ENCODE measurements at places on chromosomes 12 and 14.
A peak's percentile ranks its signal among the peaks of the same experiment; 100 is the strongest.

DNA sequence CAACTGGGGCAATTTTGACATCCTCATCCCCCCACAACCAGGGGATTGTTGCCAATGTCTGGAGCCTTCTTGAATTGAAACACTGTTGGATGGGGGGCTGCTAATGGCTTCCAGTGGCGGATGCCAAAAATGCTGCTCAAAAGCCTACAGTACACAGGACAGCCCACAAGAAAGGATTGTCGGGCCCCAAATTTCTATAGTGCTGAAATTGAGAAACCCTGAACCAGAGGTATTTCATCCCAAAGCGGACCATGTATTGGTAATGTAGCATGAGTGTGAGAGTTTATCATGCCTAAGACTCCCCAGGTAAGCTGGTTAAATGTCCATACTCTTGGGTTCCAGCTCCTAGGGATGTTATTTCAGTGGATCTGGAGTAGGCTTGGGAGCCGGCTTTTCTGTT is 544.0 kb downstream of the BCL11B start:
- DNase-seq: no peak

GRCh38 chr14:56962444-56963080 is 152.3 kb upstream of the OTX2 start:
- no peak for DNase-seq

GRCh38 chr12:54020591-54021405 is 7.4 kb upstream of the HOXC6 start:
- no peak for DNase-seq

DNA sequence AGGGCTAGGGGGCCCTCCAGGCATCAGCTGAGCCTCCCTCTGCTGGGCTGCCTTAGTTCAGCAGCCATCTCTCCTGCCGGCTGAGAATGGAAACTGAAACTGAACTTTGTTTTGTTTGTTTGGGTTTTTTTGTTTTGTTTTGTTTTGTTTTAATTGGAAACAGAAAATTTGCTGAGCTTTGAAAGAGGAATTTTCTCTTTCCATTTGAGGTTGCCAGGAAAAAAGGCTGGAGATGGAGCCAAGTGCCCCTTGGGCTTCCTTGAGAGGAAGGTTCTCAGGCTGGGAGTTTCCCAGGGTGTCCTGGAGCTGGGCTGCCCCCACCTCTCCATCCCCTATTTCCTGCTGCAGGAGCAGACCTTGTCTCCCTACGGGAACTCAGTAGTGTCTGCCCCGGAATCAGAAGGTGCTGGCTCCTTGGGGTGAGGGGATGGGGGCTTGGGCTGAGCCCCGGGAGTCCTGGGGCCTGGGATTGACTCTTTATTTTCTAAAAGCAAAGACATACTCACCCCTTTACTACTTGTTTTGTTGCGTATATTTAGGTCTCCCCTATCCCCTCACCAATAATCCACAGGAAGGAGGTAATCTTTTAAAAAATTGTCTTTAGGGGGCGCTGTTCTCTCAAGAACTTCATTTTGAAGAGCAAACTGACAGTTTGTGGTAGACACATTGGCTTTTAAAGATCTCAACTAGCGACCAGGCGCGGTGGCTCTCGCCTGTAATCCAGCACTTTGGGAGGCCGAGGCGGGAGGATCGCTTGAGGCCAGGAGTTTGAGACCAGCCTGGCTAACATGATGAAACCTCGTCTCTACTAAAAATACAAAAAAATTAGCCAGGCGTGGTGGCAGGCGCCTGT is 21.3 kb upstream of the OASL start:
- DNase-seq: peak; percentile 72

GRCh38 chr12:106094304-106094703 is 44.5 kb downstream of the NUAK1 start:
- DNase-seq: no peak

GRCh38 chr14:85572011-85572410 is 42.1 kb downstream of the FLRT2 start:
- DNase-seq: no peak

DNA sequence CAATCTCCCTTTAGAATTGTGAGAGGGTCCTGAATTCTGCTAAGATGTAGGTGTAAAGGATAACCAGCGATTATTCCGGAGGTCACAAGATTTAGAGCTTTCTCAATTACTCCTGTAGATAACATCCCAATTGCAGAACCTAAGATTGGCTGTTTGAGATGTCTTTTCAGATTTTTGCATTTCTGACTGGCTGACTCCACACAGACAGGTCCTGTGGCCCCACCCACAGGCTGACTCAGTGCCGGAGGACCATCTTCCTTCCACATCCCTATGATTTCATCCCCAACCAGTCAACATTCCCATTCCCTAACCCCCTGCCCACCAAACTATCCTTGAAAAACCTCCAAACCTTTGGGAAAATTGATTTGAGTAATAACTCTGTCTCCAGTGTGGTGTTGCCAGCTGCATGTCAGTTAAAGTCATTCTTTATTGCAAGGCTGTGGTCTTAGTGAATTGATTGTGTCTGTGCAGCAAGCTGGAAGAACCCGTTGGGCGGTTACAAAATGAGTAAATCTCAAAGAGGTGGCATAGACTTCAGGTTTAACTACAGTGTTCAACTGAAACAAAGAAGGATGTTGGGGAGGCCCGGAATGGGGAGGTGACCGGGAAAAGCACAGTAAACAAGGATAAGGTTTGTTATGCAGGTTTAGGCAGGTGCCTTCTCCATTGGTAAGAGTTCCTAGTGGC is 10.6 kb downstream of the FNTB start:
- peak; percentile 20 for DNase-seq

DNA sequence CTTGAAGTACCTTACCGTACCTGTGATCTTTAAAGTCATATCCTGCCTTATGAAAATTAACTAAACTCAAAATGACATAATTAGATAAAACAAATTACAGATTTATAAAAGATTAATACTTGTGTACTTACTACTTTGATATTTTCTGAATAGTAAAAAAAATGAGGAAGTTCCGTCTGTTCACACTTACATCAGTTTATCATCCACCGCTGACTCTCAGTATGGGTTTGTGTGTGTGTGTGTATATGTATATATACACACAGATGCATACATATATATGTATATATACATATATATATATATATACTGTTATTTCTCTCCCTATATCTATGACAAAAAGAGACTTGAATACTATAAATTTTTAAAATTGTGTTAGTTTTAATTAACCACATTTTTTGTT is 65.0 kb upstream of the MON2 start:
- no peak for DNase-seq

- no peak for DNase-seq
Observed at GRCh38 chr12:123254853-123255446, 16.7 kb downstream of the CDK2AP1 start.

DNA sequence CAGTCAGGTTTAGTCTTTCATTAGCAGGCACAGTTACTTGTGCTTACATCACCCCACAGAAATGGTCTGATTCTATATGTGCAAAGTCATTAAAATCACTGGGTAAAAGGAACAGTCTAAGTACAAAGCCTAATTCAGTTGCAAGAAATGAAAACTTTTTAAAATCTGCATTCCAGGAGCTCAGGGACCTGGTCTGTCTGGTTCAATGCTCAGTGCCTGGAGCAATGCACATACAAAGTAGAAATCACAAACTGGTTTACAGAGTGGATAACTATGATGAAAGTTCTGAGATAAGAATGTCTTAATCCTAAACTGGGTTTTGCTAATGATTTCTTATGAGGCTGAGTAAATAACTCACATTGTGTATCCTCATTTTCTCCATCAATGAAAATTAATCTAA is 28.7 kb downstream of the LMNTD1 start:
- DNase-seq: no peak

- no peak for DNase-seq
Observed at GRCh38 chr14:105861985-105862465, 335.6 kb downstream of the TMEM121 start.

DNA sequence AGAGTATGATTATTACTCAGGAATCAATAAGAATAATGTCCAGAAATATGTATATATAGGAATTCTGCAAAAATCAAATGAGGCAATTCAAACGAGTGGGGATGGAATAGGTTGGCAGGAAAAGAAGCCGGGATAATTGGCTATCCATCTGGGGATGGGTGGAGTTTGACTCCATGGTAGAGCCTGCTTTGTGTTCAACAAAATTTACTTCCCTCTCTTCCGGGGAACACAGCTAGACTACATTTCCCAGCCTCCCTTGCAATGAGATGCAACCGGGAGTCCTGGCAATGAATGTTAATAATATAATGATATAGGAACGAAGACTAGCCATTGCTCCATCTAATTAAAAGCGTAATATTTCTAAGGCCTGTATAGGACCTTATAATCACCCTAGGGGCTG is 146.6 kb downstream of the EFCAB11 start:
- no peak for DNase-seq

- DNase-seq: no peak
Observed at GRCh38 chr12:121228919-121229665, 19.2 kb downstream of the P2RX4 start.

- peak; percentile 65 for DNase-seq
Observed at GRCh38 chr12:113136128-113136989, 798 bp upstream of the RASAL1 start.

All from CD4-positive, alpha-beta T cell treated with Interleukin-6 for 4 hours (primary cell).